A549 treated with Hydrocortisone at 1 μM for 4 hours (cell line): ENCODE measurements at places on chromosomes 1 and 21. TPM values are rescaled to one million over a fixed set of nuclear protein-coding genes. Genes with fewer than 3 reads are reported as not detected.

Gene CNIH4
- 85.7 to 116 TPM (median 114 TPM) in 5 replicates for total RNA-seq

Gene ADORA1
- 0.59 to 0.90 TPM (median 0.72 TPM) in 5 replicates for total RNA-seq

Gene RGS8
- not detected in 5 replicates for total RNA-seq

Gene LMX1A
- not detected in 5 replicates for total RNA-seq

Gene NUCKS1
- total RNA-seq = 94.9 to 151 TPM (median 116 TPM) in 5 replicates

Gene CASQ2
- total RNA-seq = not detected in 5 replicates

Gene MOB3C
- 3.2 to 4.4 TPM (median 4.1 TPM) in 5 replicates for total RNA-seq

Gene PHTF1
- total RNA-seq = 11.7 to 14.6 TPM (median 12.8 TPM) in 5 replicates

Gene CASQ1
- 0.08 TPM in 1 of 5 replicates, not detected in the others for total RNA-seq

Gene SLC35F3
- 4.3 to 5.3 TPM (median 4.6 TPM) in 5 replicates for total RNA-seq

Gene PTGFR
- not detected in 5 replicates for total RNA-seq

Gene RNU1-3
- 6.1 to 30.4 TPM (median 9.0 TPM) in 3 of 5 replicates, not detected in the others for total RNA-seq

Gene NENF
- total RNA-seq = 73.9 to 145 TPM (median 138 TPM) in 5 replicates

Gene C8B
- not detected in 5 replicates for total RNA-seq

Gene ZMPSTE24
- total RNA-seq = 34.1 to 48.3 TPM (median 38.4 TPM) in 5 replicates

Gene CHIA
- not detected in 5 replicates for total RNA-seq

Gene DAB1
- not detected in 5 replicates for total RNA-seq

Gene TSTD1
- total RNA-seq = 0.36 to 0.44 TPM (median 0.39 TPM) in 4 of 5 replicates, not detected in the other

Gene RGS16
- 0.18 to 0.45 TPM (median 0.24 TPM) in 5 replicates for total RNA-seq

Gene DENND2C
- total RNA-seq = 0.28 to 0.47 TPM (median 0.37 TPM) in 5 replicates

Gene S100A11
- total RNA-seq = 1,506 to 1,968 TPM (median 1,956 TPM) in 5 replicates

Gene FMO2
- total RNA-seq = not detected in 5 replicates

Gene KIF21B
- total RNA-seq = 1.3 to 2.2 TPM (median 1.9 TPM) in 5 replicates

Gene FAM72D
- 4.7 to 7.7 TPM (median 5.8 TPM) in 5 replicates for total RNA-seq

Gene C1QA
- not detected in 5 replicates for total RNA-seq

Gene TSPAN2
- total RNA-seq = 0.79 to 1.9 TPM (median 1.1 TPM) in 5 replicates

Gene CEP85
- total RNA-seq = 11.1 to 13.8 TPM (median 12.3 TPM) in 5 replicates

Gene CKS1B
- 311 to 367 TPM (median 344 TPM) in 5 replicates for total RNA-seq

Gene LENEP
- not detected in 5 replicates for total RNA-seq

Gene TCHH
- total RNA-seq = 0.16 to 0.30 TPM (median 0.29 TPM) in 5 replicates

Gene CLCNKA
- 0.03 to 0.06 TPM (median 0.06 TPM) in 3 of 5 replicates, not detected in the others for total RNA-seq

Gene CELSR2
- total RNA-seq = 3.7 to 4.9 TPM (median 4.8 TPM) in 5 replicates

Gene FLG2
- not detected in 5 replicates for total RNA-seq

Gene RGS1
- not detected in 5 replicates for total RNA-seq

Gene RPE65
- total RNA-seq = not detected in 5 replicates

Gene AGBL4
- not detected in 5 replicates for total RNA-seq

Gene NBL1
- 40.0 to 59.7 TPM (median 51.5 TPM) in 5 replicates for total RNA-seq

Gene HSPA13
- total RNA-seq = 10.8 to 19.8 TPM (median 14.3 TPM) in 5 replicates

Gene CR2
- 0.02 to 0.03 TPM in 2 of 5 replicates, not detected in the others for total RNA-seq

Gene KNCN
- total RNA-seq = not detected in 5 replicates

Gene LCE3D
- total RNA-seq = 2.6 to 3.6 TPM (median 3.1 TPM) in 5 replicates

Gene RCAN3
- total RNA-seq = 10.8 to 16.1 TPM (median 14.7 TPM) in 5 replicates

Gene ATAD3C
- total RNA-seq = not detected in 5 replicates

Gene OR2L13
- not detected in 5 replicates for total RNA-seq

Gene JAK1
- total RNA-seq = 154 to 229 TPM (median 186 TPM) in 5 replicates

Gene TMEM79
- total RNA-seq = 7.4 to 8.6 TPM (median 7.5 TPM) in 5 replicates

Gene SAMD11
- 16.2 to 28.1 TPM (median 24.5 TPM) in 5 replicates for total RNA-seq

Gene QSOX1
- 66.9 to 78.2 TPM (median 74.5 TPM) in 5 replicates for total RNA-seq
